ENCODE measurements at places on chromosomes 5 and 9.

GRCh38 chr5:74477761-74478160 is 162.8 kb downstream of the ENC1 start:
- no peak for DNase-seq

DNA sequence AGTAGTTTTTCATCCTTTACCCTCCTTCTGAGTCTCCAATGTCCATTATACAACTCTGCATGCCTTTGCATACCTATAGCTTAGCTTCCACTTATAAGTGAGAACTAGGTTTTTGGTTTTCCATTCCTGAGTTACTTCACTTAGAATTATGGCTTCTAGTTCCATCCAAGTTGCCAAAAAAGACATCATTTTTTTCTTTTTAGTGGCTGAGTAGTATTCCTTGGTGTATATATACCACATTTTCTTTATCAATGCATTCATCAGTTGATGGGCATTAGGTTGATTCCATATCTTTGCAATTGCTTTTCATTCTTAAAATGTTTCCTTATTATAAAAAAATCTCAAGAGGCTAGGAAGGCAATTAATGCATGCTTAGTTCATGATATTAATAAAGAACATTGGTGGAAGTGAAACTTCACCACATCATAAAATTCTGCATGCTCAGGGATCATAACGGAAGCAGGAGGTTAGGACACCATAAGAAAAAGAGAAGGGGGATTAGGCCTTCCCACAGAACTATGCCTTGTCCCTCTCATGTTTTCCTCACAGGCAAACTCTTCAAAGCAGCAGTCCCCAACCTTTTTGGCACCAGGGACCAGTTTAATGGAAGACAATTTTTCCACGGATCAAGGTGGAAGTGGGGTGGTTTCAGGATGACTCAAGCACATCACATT is 105.2 kb downstream of the FRMD3 start:
- no peak for DNase-seq

DNA sequence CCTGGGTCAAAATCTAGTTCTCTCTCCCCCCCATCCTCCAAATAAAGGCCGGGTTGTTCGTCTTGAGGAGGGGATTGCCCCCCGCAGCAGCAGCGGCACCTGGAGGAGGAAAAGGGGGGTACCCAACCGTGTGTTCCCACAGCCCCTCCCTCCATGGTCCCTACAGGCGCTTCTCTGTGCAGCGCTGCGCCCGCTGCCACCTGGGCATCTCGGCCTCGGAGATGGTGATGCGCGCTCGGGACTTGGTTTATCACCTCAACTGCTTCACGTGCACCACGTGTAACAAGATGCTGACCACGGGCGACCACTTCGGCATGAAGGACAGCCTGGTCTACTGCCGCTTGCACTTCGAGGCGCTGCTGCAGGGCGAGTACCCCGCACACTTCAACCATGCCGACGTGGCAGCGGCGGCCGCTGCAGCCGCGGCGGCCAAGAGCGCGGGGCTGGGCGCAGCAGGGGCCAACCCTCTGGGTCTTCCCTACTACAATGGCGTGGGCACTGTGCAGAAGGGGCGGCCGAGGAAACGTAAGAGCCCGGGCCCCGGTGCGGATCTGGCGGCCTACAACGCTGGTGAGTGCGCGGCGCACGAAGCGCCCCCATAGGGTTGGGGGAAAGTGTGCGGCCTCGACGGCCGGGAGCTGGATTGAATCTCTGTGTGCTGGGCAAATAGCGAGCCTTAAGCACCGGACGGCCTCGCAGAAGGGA is 3.5 kb downstream of the LHX2 start:
- DNase-seq = no peak

DNA sequence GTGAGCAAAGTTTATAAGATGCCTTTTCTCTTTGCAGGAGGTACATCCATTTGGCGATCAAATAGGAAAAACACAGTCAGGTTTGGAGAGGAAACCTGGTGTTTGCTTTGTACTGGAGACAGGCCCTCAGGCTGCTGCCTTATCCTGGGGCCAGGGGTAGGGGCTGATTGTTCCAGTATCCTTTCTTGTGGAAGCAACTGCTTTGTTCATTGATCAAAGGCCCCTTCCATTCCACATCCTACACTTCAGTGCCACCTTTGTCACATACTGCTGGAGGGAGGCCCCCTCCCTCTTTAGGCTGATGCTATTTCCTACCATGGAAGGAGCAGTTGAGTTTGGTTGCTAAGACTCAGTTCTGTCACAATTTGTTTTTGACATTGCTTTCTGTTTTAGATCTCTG is 778.1 kb downstream of the TLR4 start:
- no peak for DNase-seq

DNA sequence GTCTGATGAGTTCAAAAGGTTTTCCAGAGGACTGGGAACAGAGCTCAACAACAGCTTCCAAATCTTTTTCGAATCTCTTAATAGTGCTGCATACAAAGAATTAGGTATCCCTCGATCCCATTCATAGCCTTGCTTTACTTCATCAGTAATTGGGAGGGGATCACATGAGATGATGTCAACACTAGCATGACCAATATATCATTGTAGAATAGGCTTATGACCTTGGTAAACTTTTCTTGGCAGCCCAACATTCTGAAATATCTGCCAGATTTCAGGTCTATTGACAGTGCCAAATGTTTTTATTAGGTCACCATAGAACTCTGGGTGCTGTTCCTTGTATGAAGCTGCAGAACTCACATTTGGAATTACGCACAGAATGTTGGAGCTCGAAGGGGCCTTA is 228.9 kb downstream of the FGF10 start:
- DNase-seq = no peak

- no peak for DNase-seq
These were observed 49.1 kb downstream of the NXNL2 start for GRCh38 chr9:88583901-88584596.

DNA sequence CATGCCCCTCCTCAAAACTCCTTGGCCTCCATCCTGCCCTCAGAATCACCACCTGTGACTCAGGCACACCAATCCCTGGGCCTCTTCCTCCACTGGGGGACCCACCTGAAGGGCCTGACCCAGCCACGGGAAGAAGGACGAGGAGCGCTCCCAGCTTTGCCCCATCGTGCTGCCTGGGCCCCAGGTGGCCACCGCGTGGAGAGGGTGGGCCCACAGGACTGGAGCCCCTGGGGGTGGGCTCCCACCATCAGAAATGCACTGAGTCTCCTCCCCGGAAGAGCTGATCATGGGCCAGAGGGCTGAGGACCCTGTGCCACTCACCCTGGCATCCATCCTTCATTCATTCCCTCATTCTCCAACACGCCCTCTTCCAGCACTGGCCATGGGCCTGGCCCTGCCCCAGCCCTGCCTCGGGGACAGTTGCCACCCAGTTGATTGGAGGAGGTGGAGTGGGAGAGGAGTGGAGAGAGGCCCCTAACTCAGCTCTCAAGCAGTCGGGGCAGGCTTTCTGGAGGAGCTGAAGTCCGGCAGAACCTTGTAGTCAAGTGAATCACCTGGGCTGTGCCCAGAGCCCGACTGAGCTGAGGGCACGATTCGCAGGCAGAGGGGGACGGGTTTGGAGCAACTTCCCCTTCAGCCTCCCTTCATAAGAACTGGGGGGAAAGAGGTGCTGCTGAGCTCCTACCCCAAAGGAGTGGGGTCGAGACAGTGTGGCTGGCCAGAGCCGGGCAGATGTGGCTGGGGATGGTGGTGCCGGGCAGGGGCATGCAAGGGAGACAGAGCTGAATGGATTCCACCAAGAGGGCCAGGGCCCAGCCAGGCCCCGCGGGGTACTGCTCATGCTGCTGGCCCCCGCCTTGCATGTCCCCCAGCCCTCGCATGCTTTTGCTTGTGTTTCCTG is 29.6 kb downstream of the DNM1 start:
- DNase-seq = no peak

GRCh38 chr5:121088341-121088740 is 624.2 kb downstream of the PRR16 start:
- DNase-seq = no peak

DNA sequence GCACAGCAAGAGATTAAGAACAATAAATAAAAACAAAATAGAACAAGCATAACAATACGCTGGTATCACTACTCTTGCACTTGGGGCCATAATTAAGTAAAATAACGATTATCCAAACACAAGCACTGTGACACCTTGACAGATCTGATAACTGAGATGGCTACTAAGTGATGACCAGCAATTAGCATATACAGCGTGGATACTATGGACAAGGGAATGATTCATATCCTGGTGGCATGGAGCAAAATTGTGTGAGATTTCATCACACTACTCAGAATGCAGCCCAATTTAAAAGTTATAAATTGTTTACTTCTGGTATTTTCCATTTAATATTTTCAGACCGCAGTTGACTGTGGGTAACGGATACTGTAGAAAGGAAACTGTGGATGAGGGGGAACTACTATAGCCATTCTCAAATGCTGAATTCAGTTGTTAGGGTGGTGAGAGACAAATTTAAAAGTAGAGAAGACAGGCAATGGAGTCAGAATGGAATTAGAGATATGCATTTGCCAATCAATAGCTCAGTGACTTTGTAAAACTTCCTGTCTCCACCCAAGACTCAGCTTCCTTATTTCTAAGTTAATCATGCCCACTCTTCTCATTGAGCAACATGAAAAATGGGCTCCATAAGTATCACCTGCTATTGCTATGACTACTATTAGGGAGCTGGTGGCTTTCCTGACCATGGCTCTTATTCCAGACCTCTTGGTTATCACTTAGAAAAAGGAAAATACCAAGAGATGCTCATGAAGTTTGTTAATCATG is 300.8 kb downstream of the TRIM32 start:
- DNase-seq = no peak

- no peak for DNase-seq
These were observed 4.0 kb upstream of the PSAT1 start for GRCh38 chr9:78292716-78293497.

DNA sequence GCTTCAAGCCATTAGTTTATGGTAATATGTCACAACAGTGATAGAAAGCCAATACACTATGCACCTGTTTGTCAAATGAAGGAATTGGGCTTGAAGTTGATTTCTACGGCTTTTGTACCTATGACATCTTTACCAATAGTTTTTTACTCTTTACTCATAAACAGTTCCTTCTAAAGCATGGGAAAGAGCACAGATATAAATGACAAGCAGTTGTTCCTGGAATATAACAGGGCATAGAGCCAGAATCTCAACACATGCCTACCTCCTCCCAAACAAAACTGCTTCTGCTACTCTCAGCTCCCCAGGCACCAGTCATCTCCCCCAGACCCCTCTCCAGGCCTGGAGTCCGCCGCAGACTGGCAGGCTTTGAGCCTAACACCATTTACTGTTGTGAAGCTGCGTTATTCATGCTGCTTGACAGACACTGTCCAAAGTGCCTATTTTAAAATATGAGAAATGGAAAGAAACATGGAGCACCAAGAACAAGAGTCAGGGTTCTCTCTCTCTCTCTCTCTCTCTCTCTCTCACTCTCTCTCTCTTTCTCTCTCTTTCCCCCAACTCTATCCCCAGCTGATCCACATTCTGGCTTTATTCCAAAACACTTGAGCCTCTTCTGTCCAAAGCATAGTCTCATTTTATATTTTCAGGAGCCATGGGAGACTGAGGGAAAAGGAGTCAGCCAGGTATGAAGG is 111.6 kb downstream of the ADRB2 start:
- DNase-seq = no peak

DNA sequence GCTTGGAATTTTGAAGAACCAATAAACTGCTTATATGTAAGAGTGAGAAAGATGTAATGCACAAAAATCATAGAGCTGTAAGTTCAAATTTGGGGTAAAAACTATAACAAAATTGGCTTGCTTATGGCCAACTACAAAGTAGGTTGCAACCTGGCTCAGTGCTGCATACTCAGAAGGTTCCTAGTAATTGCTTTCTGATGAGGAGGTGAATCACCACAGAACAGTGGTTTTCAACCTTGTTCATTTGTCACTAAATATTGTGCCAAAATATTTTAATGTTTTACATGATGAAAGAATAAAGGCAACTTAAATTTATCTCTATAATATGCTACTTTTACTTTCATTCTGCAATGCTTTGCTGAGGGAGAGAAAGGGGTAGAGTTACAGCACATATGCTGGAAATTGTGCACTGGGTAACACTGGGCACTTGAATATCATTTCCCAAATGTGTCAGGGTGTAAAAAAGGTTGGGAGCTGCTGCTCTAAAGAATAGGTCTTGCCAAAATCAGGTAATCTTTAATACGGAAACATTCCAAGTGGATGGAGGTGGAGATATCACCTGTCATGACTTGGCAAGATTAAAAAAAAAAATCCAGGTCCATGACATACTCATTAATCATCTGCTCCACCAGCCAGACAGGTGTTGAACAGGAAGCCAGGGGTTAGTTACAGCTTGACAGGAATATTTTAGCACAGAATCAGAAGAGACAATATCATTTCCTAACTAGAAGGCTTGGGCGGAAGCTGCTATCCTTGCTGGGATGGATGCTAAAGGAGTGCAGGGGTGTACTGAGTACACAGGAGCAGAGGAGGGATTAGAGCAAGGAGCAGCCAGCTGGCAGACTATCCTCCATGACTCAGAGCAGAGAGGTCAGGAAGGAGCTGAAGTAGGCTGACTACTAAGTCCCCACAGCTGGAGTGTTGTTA is 34.6 kb upstream of the CCL21 start:
- DNase-seq = no peak

DNA sequence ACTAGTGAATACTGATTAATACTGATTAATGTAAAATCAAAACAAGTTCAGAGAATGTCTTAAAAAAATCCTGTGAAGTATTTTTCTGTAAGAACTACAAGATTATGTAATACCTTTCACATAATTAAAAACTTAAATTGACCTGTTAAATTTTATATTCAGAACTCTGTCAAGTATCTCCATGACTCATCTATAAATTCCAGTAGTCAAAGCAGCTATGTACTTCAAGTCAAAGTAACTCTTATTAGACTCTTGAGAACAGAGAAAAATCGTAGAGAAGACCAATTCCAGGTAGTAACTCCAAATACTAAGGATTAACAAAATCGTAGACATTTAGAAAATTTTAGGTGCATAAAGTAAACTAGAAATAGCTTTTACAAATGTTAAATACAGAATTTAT is 77.1 kb downstream of the HOMER1 start:
- no peak for DNase-seq

DNA sequence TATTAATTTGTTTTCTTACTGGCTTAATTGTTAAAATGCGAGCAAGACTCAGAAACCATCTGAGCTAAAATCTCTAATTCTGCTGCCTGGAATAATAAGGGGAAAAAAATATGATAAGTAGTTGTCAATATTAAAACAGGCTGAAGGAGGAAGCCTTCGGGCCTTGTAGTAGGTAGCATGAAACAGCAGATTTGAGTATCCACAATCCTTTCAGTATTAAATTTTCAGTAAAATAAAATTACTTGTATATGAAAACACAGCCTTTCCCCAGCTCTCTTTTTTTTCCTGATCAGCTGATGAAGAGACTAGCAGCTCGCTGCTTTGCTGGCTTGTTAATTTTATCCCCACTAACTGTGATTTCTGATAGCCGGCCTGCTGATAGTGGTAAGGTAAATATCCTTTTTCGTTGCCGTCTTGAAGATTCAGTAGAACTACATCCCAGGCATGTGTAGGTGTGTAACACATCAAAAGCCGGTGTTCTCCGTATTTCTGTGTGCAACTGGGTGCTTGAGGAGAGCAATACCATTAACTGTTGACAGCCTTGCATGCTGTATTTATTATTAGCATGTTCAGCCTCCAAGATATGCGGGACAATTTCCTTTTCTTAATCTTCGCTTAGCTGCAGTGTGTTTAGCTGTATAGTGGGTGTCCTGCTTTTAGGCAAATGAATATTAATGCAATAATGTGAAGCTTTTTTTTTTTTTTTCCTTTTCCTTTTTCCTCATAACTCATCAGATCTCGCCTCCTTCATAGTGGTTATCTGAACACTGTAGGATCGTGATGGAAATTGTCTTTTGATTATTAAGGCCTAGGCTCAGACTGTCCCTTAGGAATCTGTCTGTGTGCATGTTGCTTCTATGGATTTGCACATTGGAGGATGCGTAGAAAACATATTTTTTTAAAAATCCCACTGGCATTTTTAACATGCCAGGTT is 144.6 kb downstream of the SMARCA2 start:
- no peak for DNase-seq

GRCh38 chr9:16915126-16915831 is 44.8 kb upstream of the BNC2 start:
- no peak for DNase-seq
